Stimulated activated CD8-positive, alpha-beta memory T cell treated with anti-CD3 and anti-CD28 coated beads, Interleukin-4, amount 100 ng/mL, for 1 hour (primary cell): ENCODE measurements at places on chromosomes 4 and X.

DNA sequence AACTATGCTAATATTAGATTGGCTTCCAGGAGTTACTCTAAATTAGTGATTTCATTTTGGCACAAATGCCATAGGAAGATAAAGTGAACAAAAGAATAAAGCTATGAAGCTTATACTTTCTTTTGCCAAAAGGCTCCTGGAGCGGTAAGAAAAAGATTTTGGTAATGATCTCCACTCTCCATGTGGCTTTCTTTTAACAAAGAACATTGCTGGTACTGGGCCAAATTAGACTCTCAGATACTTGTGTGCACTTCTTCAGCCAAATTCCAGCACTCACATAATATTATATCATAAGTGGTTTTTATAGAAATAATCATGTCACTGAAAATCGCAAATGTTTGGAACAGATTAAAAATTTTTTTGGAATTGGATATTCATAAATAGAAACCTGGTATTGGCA, 142.4 kb upstream of the FGF13 start:
- DNase-seq = no peak

- DNase-seq = no peak
Measured at GRCh38 chrX:78595901-78596502, 63.1 kb downstream of the RTL3 start.

DNA sequence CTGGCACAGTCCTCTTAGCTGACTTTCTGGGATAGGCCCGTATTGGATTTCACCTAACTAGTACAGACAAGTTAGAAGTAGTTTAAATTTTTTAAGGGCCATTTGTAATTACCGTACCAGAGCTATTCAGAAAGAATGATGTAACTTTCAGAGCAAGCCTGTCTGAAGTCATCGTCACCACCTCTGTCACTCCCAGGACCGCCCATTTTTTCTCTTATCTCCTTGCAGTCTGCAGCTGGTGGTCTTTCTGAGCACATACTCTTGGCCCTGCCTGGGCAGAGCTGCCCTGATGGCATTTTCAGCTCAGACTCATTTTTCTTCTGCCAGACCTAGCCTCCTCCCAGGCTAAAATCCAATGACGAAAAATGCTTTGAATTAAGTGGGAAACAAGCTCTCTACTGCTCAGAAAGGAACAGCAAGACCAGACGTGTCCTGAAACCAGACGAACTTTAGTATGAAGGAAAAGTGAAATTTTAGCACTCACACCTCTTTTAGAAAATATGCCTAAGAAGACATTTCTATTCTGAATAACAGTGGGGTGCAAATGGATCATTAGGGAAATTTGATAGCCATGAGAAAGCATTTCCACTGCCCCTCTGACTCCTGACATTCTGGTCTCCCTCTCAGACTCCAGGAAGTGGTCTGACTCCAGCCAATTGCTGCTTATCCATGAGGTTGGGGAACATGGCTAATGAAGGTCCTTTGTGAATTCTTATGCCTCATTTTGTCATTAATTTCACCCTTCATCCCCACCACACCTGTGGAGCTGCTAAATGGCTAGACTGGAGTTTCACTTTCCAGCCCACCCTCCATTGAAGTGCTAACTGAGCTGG, 162.4 kb upstream of the GYPA start:
- no peak for DNase-seq

- DNase-seq = peak; percentile 21
Measured at GRCh38 chr4:164731827-164732474, 22.0 kb upstream of the SMIM31 start.

GRCh38 chr4:162683659-162684370, 482.9 kb downstream of the NAF1 start:
- no peak for DNase-seq

- no peak for DNase-seq
Measured at GRCh38 chr4:74450298-74450683, 5.4 kb downstream of the AREG start.

DNA sequence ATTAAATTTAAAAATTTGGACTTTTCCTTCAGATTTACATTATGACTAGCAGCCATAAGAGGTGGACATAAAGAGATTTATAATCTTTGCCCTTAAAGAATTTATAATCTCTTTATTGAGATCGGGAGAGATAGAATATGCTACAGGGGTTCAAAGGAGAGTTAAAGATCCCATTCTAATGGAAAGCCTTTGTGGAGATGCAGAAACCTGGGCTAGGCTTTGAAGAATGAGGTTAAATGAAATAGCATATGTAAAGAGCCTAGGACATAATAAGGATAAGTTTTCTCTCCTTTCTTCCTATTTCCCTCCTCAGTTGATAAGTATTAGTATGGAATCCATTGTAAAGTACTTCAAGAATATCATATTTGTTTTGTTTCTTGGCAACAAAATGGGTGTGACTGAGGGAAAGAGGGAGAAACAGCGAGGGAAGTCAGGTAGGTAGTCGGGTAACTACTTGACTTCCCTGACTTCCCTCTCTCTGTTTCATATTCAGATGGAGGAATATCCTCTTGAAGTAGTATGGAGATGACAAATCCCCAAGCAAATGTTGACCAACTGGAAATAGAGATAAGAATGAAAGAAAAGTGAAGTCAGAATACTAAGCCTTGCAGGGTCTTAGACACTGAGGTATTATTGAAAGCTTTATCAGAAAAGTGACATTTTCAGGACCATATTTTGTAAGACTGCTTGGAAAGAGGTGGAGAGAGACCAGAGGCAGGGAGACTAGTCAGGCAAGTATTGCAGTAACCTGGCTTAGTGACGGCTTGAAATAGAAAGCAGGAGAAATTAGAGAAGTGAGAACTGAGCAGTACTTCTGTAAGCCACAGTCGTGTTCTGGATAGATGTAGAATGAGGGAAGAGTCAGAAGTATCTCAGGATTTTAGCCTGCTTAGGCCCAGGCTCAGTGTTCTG, 82.9 kb downstream of the PDLIM5 start:
- DNase-seq = no peak

DNA sequence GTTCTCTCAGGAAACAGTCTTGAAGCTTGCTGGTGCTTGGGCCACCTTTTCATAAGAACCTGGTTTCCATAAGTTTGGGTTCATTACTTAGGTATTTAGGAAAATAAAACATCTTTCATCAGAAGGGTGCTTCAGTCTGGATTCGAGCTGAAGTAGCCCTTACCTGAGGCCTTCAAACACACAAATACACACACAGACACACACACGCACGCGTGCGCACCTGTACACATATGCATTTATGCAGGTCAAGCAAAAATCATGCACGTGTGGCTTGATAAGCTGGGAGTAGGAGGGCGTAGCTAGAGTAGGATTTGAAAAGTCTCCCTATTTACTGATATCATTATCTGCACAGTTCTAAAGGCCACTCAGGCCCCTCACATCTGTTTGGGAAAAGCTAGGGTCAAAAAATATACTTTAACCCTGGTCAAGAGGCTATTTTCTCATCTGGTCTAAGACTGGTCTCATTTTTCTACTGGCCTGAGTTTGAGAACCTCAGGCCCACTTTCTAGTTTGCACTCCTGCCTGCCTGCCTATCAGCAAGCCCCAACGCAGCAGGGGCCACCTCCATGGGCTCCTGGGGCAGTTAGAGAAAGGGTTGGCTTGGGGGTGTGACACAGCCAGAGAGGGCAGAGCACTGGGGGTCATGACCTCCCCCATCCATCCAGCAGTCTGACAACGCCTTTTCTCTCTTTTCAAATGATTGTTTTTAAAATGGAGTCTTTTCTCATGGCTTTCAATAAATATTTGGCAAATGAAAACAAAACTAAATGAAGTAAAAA, 64.3 kb downstream of the RASL11B start:
- no peak for DNase-seq

DNA sequence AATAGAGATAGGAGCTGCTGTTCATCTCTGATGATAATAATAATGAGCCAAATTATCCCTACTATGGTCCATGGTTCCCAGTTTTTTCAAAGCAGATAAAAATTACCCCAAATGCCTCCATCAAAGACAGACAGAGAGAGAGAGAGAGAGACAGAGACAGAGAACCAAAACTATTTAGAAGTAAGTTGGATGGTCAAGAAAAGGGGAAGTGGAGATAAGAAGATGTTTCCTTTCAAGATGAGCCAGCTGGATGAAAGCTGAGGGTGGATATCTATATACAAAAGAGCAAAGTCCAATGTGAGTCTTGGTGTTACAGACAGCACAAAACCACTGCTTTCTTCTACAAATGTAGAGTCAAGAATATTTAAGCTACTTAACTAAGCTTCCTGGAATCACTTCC, 173.9 kb downstream of the GRIA3 start:
- no peak for DNase-seq

- DNase-seq = no peak
Measured at GRCh38 chr4:1302159-1302558, 12.5 kb downstream of the MAEA start.

DNA sequence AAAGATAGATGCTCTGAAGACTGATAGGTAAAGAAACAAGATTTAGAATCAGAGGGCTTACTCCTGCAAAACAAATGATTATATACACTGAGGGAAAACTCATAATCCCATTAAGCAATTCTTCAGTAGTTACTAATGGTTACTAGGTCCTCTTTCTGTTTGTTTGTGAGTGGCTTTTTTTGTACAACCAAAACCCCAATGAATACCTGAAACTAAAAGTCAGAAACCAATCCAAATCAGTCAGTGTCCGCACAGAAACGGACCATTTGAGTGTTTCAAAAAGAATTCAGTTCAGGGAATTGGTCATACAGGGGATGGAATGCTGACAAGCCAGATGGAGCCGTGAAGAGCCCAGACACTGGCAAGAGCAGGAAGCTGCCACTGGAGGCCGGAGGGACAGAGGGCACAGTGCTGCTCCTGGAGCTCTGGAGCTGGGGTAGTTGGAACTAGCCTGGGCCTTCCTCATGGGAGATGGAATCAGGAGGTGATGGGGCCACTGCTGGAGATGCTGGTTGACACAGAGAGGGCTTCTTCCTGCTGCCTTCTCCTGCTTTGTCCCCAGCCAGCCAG, 31.9 kb downstream of the SETD7 start:
- DNase-seq = no peak

DNA sequence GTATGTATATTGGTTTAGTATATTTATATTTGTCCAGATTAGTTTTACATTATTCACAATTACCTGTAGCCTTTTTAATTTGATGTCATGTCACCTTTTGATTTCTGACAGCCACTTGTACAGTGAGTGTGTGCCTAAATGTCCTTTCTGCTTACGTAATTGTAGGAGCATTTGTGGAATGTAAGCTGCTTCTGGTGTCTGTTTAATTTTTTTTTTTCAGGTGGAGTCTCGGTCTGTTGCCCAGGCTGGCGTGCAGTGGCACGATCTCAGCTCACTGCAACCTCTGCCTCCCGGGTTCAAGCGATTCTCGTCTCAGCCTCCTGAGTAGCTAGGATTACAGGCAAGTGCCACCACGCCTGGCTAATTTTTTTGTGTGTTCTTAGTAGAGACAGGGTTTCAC, 91.2 kb upstream of the XAGE2 start:
- DNase-seq = no peak

- DNase-seq = no peak
Measured at GRCh38 chr4:86633854-86634253, 39.7 kb downstream of the PTPN13 start.

- no peak for DNase-seq
Measured at GRCh38 chr4:112882286-112882685, 167.2 kb upstream of the ANK2 start.

DNA sequence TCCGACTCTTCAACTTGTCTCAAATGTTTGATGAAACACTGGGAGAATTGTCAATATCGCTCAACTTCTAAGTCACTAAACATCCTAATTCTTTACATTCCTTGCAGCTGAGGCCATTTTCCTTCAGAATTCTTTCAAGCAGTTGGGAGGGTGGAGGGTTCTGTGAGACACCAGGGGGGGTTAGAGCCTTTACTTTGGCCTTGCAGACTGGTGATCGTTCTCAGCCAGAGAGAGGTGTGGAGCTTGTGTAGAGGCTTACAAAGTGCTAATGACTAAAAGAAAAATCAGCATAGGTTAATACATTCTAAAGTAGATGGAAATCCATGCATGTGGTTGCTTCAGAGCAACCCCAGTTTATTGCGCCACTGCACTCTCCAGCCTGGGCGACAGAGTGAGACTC, 21.3 kb upstream of the SOX3 start:
- no peak for DNase-seq

GRCh38 chr4:180059216-180059881, 2183.9 kb upstream of the TENM3 start:
- no peak for DNase-seq

DNA sequence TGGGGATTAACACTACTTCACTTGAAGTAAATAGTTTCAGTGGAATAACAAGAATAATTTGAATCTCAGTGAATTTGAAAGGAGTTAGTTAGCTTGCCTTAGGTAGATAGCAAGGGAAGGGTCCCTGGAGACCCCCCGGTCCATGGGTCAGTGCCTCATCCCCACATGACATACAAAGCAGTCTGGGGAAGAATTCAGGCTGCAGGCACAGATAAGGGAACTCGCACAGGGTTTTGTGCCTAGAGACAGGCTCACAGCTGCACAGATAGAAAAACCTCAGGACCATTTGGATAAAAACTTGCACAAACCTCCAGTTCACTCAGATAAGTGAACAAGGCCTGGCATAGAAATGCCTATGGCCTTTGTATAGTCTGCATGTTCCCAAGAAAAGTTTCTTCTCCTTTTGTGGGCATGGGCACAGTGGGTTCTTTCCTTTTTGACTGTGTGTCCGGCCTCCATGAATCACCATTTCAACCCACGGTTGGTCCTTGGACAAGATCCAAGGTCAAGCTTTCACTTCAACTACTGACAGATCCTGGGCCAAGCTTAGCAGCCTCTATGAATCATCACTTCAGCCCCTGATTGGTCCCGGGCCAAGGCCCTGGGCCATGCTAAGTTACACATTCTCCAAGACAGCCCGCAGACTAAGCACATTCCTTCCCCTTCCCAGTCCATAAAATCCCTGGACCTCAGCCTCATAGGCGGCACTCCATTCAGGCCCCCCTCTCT, 108.3 kb upstream of the KLHL4 start:
- DNase-seq = no peak

DNA sequence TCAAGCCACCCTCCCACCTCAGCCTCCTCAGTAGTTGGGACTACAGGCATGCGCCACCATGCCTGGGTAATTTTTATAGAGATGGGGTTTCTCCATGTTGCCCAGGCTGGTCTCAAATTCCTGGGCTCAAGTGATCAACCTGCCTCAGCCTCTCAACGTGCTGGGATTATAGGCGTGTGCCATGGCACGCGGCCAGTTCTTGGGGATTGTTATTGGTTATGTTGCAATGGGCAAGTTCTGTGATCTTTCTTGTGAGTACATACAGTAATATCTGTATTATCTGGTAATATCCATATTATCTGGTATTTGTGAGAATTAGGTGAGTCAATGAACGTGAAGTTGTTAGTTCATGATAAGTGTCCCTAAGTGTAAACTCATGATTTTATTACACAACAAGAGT, 90.3 kb upstream of the TBL1X start:
- no peak for DNase-seq

DNA sequence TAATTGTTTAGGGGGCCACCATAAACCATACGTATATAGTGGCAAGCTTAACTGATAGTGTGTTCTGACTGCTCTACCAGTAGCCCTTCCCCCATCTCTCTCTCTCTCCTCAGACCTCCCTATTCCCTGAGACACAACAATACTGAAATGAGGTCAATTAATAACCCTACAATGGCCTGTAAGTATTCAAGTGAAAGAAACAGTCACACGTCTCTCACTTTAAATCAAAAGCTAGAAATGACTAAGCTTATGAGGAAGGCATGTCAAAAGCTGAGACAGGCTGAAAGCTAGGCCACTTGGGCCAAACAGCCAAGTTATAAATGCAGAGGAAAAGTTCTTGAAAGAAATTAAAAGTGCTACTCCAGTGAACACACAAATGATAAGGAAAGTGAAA, 78.0 kb downstream of the PRDM5 start:
- no peak for DNase-seq
